ENCODE measurements at places on chromosomes 1 and 21.
A peak's percentile ranks its signal among the peaks of the same experiment; 100 is the strongest.

DNA sequence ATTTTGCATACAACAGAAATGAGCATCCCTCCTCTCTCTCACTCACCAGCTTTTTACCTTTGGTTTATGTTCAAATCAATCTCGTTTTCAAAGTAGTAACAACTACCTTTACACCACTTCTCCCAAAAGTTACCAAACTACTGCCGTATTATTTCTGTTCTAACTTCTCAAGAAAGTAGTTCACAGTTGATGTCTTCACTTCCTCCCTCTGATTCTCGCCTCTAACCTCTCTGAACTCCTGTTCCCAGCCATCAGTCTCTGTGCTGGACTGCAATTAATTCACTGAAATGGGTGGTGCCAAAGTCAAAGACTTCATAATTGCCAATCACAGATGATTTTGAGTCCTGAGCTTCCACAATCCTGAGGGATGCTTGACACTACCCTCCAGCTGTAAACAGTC is 54.0 kb downstream of the ZNF281 start:
- DNase-seq: no peak

- no peak for DNase-seq
These were observed 57.2 kb upstream of the SGIP1 start for GRCh38 chr1:66476774-66477173.

DNA sequence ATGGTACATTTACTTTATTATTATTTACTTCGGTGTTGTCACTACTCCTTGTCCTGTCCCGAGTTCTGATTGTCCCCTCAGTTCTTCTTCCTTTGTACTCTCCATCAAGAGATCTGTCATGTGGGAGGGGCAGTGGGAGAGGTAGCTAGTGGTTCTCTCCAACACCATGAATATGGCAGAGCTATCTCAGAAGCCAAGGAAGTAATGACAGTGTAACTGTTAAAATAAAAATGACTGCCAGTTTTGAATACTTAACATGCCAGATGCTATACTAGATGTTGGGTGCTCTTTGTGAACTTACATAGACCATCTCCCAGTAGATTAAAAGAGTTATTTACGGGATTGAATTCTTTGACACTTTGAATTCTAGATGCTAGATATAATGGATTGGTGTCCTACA is 28.6 kb downstream of the IVNS1ABP start:
- DNase-seq: no peak

GRCh38 chr1:209863766-209864485 is 36.2 kb downstream of the UTP25 start:
- no peak for DNase-seq

GRCh38 chr21:37594472-37594951 is 227.9 kb downstream of the DYRK1A start:
- no peak for DNase-seq

- DNase-seq: no peak
These were observed 2.7 kb downstream of the RNASEL start for GRCh38 chr1:182586380-182586779.

- no peak for DNase-seq
These were observed 18.3 kb upstream of the PRSS38 start for GRCh38 chr1:227797144-227797543.

- DNase-seq: no peak
These were observed 6.8 kb downstream of the SLC5A9 start for GRCh38 chr1:48229317-48229716.

GRCh38 chr1:45470306-45470798 is 20.6 kb downstream of the TESK2 start:
- no peak for DNase-seq

- no peak for DNase-seq
These were observed 3.9 kb upstream of the TP53BP2 start for GRCh38 chr1:223849352-223850254.

DNA sequence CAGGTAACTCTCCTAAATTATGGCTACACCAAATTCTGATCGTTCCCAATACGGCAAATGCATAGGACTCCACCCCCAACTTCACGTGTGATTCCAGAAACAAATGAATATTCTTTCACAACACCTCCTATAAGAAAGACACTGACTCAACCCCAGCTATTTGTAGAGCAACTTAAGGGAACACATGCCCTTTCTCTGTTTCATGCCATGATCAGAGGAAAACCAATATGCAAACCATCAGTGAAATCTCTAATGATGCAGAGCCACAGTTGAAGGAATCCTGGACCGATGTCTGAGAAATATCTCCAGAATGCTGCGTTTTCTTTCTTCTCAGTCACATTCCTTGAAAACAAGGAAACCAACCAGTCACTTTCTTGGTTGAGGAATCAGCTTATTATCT is 164.2 kb upstream of the PTBP2 start:
- DNase-seq: no peak

GRCh38 chr1:60262701-60263100 is 189.1 kb upstream of the C1orf87 start:
- DNase-seq: no peak

GRCh38 chr1:153728305-153729066 is 636 bp downstream of the INTS3 start:
- DNase-seq: peak; percentile 63

- no peak for DNase-seq
These were observed 459.3 kb upstream of the ADAMTS5 start for GRCh38 chr21:27426196-27426595.

DNA sequence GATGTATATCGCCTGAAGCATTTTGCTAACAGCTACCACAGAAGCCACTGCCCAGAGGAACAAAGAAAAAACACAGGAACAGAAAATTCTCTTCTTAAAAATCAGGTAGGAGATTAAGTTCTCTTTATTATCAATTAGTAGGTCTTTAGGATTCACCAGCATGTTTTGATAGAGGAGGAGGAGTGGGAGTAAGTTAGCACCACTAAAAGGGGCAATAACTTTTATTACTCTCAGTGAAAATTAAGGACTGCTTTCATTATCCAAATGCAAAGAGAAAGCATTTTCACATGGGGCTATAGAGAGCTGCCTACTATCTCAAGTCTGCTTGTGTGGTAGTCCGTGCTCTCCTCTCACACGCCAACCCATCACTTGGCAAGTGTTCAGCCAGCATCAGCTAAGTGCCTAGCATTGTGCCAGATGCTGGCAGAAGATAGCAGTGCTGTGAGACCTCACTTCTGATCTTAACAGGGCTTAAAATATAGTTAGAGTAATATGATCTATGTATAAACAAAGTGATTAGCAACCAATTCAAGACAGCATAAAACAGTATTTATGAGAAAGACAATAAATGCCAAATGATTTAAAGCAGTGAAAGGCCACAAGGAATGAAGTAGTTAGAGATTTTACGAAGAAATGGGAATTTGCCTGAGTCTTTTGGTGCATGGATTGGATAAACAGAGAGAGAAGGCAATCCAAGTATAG is 39.8 kb downstream of the ASTN1 start:
- DNase-seq: no peak

GRCh38 chr1:204684571-204685235 is 835 bp downstream of the LRRN2 start:
- DNase-seq: no peak

GRCh38 chr1:212328248-212328647 is 43.0 kb downstream of the PPP2R5A start:
- no peak for DNase-seq

GRCh38 chr1:165895451-165895871 is 68.0 kb downstream of the UCK2 start:
- no peak for DNase-seq

GRCh38 chr1:184910691-184911091 is 63.6 kb downstream of the NIBAN1 start:
- DNase-seq: no peak

DNA sequence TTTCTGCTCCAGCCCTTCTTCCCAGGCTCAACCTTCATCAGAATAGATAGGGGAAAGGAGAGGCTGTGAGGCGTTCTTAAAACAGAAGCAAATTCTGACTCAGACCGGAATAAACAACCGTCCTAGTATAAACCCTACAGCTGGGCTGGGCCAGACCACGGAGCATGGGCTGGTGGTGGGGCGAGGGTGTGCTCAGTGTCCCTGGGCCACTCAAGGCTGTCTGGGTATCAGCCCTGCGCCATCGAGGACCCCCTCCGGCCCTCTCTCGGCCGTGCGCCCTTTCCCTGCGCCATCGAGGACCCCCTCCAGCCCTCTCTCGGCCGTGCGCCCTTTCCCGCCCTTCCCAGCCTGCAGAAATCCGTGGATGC is 36.0 kb downstream of the CAPN2 start:
- no peak for DNase-seq

GRCh38 chr1:235918465-235918864 is 51.8 kb upstream of the LYST start:
- DNase-seq: no peak

DNA sequence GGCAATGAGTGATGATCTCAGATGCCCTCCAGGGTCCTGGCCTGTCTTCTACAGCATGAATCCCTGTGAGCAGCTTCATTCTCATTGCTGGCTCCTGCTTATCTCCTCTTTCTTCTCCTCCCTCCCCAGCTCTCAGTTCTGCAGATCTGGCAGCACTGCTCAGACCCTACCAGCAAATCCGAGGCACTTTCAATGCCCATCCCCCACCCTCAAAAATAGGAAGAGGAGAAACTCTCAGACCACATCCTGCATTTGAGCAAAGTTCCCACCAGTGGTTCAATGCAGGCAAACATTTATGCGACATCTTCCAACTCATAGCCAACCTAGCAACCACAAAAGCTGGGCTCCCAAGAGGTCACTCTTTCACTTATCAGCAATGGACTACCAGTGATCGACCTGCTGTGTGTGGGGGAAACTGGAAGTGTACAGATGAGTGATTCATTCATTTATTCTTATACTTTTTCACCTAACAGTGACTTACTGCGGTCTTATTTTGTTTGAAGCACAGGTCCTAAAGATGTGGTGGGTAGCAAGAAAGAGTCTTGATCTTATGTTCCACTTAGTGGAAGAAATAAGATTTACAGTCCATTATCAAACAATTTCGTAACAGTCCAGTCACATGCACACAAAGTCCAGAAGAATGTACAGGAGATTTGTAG is 5.8 kb upstream of the CHI3L2 start:
- DNase-seq: no peak

All from NCI-H2227 treated with DMSO at 0.1 percent for 48 hours (cell line).